ENCODE measurements at places on chromosomes 11 and 22.
A peak's percentile ranks its signal among the peaks of the same experiment; 100 is the strongest.

DNA sequence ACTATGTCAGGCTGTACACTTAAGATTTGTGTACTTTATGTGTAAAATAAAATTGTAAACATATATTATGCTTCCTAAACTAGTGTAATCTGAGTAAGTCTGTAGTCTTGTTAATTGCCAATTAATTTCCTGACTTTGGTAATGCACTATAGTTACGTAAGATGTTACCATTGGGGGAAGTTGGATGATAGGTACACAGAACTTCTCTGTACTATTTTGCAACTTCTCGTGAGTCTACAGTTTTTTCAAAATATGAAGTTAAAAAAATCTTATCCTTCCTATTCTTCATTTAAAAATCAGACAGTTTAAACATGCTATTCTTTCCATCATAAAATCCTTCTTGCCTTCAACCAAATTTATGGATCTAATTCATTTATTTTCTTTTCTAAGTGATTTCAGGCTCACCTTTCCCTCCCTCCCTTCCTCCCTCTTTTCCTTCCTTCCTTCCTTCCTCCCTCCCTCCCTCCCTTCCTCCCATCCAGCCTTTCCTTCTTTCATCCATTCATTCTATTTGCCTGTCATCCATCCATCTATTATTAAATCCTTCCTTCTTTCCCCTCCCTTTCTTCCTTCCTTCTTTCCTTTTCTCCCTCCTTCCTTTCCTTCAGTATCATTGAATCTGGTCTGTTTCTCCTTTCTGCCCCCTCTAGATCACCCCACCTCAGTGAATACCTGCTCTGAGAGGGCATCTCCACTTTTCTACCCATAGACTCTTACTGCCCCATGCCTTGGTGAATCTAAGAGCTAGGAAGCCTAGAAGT lies 22.1 kb upstream of the ASCC2 start:
- DNase-seq, result no peak

- DNase-seq, result no peak
Observed at GRCh38 chr11:69603111-69603836, 37.7 kb upstream of the CCND1 start.

GRCh38 chr11:353179-353873 lies 16.0 kb upstream of the B4GALNT4 start:
- DNase-seq, result peak; percentile 38

DNA sequence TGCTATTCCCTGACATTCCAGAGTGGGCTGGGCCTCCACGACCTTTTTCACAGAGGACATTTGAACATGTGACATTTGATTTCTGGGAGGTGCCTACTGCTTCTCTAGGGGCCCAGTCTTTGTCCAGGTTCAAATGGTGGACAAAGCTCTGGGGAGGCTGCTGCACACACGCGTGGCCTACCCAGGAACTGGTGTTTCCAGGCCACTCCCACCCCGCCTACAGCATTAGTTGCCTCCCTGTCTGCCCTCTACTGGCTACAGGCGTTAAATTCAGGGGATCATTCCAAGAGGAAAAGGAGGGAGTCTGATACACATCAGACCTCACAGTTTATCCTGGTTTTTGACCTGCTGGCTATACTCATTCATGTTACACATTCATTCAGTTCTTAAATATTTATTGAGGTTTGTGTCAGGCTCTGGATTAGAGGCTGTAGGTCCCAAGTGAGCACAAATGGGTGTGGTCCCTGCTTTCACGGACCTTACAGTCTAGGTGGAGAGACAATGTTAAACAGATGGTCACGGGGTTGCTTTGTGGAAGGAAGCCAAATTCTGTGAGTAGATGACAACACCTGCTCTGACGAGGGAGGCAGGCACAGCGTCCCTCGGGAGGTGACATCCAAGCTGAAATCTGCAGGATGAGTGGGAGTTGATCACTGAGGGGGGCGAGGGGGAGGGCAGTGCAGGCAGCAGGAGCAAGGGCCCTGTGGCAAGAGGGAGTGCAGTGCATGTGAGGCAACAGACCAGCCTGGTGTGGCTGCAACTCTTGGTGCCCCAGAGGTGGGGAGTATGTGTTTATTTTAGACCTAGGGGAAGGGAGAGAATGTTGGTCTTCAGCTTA lies 11.8 kb downstream of the TUB start:
- peak; percentile 85 for DNase-seq

- no peak for DNase-seq
Observed at GRCh38 chr11:15473954-15474837, 359.5 kb downstream of the INSC start.

- DNase-seq, result no peak
Observed at GRCh38 chr11:87397011-87397865, 359.5 kb downstream of the TMEM135 start.

DNA sequence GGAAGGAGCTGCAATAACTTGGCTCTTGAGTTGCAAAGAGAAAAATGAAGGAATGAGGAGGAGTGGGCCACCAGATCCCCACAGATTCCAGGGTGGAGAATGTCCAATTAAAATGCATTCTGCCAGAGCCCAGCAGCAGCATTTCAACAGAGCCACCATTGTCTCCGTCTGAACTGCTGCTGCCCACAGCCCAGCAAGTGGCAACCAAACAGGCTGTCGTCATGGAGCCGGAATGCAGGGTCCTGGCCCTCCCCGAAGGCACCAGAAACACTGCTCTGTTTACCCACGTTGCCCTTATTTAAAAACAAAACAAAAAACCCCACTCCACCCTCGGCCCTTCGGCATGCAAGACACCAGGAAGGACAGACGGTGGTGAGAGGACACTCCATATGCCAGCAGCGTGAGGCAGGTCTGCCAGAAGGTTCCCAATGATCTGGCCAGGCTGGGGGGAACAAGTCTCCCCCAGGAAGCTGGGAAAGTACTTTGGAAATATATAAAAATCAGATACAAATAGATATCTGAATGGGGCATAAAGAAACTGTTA lies 32.5 kb downstream of the PLEKHA7 start:
- DNase-seq, result peak; percentile 8

DNA sequence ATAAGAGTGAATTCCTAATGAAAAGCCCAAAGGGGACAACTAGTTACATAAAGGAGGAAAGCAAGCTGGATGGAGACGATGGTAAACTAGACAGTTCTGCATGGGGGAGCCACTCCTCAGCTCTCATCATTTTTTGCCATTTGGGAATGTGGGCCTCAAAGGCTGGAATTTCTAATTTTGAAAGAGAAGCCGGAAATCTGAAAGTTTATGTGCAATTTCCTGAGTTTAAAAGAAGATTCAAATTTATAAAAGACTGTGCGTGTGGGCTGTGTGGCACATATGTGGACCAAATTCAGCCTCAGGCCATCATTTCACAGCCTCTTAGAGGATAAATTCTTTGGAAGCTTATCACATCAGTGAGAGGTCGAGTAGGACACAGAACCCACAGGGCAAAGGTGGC lies 18.3 kb upstream of the CRY2 start:
- DNase-seq, result no peak

GRCh38 chr22:46147471-46148267 lies 2.7 kb upstream of the PPARA start:
- no peak for DNase-seq

- DNase-seq, result peak; percentile 65
Observed at GRCh38 chr11:32448232-32448631, 12.9 kb upstream of the WT1 start.

- DNase-seq, result no peak
Observed at GRCh38 chr22:46063846-46064227, 86.5 kb upstream of the PPARA start.

DNA sequence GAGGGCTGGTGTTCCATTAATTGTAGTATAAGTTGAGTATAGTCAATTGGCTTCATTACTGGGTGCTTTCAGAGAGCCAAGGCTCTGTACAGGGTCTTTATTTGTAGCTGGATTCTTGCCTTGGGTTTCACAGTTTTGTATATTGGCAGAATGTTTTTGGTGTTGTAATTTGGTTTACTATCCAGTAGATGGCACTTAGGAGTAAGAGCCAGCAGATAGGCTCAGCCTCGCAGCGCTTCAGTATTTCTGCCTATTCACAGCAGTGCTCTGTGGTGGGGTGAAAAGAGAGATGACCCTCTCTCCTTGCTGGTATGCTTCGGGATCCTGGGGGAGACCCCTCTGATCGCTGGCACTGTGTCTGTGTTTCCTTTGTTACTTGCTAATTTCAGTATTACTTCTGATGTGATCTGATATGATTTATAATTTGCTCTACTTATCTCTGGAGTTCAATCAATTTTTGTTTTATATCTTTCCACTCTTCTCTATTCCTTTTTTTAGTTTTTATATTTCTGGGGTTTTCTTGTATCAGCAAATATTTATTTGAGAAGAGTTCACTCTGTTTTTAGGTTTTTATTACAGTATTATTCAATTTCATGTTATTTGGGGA lies 52.2 kb downstream of the ANO5 start:
- peak; percentile 20 for DNase-seq
